CD4-positive, alpha-beta T cell treated with Interleukin-2 at 100 ng/mL for 4 hours (primary cell): ENCODE measurements at places on chromosomes 3 and 15.

DNA sequence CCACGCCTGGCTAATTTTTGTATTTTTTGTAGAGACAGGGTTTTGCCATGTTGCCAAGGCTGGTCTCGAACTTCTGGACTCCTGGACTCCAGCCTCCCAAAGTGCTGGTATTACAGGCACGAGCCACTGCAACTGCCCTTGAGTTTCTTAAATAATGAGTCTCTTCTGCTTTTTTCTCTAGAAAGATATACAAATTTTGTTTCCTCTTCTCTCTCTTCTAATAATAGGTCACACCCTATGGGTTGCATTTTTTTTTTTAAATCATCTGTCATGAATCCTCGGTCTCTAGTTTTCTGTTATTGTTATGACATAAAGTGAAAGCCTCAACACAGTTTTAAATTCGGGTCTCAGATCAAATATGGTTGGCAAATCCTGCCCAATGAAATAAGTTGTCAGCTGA lies 111.2 kb downstream of the IL12A start:
- no peak for DNase-seq

GRCh38 chr3:99013777-99014315 lies 112.4 kb upstream of the DCBLD2 start:
- no peak for DNase-seq

DNA sequence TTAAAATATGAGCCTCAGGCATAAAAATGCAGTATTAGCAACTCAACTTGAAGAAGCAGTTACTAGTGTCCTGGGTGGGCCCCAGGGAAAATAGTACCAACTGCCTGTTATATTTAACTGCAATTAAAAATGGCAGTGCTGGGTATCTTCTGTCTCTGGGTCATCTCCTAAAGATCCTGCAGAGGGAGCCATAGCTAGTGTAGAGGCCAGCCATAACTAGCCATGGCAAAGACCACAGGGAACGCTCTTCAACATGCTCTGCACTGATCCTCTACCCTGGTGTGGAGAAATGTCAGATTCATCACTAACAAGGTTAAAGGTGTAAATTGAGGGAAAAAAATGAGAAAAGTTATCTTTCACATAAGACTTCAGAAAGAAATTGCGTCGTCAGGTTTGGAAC lies 181.3 kb downstream of the SNRPN start:
- DNase-seq, result no peak

GRCh38 chr3:109982201-109982600 lies 644.9 kb upstream of the DPPA4 start:
- no peak for DNase-seq

DNA sequence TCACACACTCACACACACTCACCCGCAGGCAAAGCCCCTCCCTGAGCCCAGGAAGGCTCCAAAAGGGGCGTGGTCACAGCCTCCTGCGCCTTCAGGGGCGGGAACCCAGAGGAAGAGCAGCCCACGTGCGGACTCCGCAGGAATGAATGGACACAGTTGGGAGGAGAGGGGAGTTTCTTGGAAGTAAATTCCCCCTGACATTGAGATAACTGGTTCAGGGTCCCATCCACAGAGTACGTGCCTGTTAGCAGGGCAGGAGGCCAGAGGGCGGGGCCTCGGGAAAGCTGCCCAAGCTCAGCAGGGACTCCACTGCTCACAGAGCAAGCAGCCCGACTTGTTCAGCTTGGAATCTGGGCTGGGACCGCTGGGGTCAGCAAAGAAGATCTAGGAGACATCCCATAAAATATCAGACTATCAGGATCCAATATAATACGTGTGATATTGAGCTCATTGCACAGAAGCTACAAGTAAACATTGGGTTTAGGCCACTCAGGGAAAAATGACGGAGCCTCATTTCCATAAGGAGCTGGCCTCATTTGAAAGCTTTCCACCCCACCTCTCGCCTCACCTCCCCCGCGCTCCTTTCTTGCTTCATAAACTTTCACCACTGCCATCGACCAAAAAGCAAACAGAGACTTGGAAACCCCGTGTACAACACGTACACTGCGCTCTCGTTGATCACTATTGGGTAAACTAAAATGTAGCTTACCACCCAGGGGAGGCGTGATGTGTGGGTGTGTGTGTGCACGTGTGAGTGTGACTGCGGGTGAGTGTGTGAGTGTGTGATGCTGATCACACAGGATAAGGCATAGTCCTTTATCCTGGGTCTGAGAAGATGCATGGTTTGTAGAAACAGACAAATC lies 36.0 kb downstream of the TM2D3 start:
- DNase-seq, result no peak

DNA sequence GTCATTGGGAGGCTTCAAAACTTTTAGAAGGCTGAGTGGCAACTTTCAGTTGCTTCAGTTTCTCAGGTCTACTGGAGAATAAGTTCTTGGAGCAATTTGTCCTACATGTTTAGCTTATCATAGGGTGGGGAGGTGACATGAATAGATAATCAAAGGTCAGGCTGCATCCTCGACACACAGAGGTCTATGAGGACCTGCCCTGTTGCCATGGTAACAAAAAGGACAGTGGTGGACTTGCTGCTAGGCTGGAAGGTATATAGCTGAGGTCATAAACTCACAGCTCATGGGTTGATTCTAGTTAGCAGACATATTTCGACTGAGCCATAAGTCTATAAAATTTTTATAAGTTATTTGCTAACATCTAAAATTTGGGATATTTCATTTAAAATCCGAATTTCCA lies 267.0 kb downstream of the THRB start:
- no peak for DNase-seq

DNA sequence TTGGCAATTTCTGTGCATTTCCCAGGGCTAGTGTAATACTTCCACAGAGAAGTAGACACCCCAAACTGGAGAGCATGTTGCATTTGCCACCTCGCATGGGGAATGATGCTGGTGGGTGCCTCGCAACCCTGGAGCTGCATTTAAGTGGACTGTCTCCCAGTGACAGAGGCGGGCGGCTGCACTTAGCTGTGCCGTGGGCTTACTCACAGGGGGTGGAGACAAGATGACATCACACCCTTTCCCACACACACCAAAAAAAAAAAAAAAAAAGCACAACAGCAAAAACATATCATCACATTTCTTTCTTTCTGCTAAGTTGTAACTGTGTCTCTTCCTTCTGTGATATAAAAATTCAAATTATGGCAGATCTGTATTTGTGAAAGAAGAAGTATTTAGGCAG lies at the start of gene ABI3BP:
Gene ABI3BP (minus strand): TSS at position 113 of the 400 bp plus-strand sequence. CDS start 37 bp downstream, at position 76.
- no peak for DNase-seq

- no peak for DNase-seq
These were observed 55.2 kb downstream of the RPL22L1 start for GRCh38 chr3:170814822-170815221.

- peak; percentile 4 for DNase-seq
These were observed 28.8 kb downstream of the MTMR10 start for GRCh38 chr15:30962659-30963058.

GRCh38 chr3:153414982-153415381 lies 253.0 kb downstream of the RAP2B start:
- no peak for DNase-seq

DNA sequence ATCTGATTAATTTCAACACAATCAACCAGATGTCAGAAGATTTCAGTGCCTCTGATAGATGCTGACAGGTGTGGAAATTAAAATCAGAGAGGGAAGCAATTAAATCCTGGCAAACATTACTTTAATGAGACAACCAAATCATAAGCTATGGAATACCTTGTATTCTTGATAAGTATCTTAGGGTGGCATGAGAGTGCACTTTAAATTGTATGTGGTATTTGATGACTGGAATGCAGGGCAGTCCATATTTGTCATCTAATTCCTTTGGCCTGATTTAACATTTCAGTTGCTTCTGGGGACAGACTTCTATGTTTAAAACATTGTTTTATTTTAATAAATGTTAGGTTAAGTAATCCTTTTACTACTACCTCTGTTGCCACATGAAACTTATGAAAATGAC lies 184.1 kb downstream of the LPP start:
- DNase-seq, result no peak

DNA sequence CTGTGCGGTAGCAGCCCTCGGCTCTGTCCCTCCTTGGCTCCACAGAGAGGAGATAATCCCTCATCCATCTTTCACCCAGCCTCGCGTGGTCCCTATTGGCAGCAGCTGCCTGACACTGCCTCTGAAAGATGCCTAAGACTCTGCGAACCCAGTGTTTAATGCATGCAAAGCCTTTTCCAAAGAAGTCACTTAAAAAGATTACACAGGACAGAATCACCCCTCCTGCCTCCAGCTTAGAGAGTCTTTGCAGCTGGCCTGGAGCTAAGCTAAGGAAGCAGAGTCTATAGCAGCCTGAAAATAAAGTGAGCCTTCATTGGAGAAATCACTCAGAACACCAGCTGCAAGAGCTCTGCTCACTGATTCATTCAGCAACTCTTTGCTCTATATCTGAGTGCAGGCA lies 247.2 kb downstream of the SHQ1 start:
- DNase-seq, result no peak

DNA sequence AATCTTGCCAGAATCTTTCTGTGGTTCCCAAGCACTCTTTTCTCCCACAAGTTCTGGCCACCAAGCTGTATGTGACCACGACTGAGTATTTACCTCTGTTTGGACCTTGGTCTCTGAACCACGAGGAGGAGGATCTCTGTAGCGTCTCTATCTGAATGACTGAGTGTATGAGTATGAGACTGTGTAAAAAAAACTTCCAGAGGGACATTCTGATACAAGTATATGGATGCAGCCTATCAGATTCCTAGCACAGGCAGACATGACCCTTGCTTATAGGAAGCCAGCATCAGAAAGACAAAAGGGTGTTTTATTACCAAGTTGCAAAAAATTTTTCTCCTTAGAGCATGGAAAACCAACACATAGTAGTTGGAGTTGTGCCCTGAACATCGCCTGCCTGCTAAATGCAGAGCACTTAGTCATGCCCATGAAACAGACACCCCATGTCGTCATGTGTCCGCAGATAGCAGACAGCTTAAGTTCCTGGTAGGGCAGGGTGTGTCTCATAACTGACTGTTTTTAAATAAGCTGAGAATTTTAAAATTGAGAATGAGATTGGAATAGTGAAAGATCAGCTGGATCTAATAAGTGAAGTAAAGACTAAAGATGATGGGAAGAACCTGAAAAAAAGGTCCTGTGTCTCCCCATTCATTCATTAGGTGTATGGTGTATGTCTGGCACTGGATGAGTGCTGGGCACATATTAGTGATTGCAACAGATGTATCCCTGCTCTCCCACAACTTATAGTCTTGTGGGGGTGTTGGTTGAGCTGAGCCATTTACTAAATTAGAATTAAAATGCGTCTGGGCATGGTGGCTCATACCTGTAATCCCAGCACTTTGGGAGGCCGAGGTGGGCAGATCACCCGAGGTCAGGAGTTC lies 30.9 kb downstream of the DAG1 start:
- no peak for DNase-seq

DNA sequence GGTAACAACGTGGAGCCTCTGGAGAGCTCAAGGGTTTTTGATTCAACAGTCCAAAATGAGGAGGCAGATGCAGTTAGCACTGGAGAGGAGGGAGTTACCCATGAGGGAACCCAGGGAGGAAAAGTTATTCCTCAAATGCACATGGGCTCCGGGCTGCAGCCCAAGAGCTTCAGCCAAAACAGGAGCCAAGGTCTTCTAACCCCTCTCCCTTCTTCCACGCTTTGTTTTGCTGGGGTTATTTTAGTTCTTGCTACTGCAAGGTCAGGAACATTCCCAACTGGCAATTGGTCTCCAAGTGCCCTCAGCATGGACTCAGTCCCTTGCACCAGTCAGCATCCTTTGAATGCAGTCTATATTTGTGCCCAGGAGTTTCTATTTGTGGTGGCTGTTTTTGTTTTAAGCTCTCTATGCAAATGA lies 90.0 kb downstream of the TGFBR2 start:
- no peak for DNase-seq

DNA sequence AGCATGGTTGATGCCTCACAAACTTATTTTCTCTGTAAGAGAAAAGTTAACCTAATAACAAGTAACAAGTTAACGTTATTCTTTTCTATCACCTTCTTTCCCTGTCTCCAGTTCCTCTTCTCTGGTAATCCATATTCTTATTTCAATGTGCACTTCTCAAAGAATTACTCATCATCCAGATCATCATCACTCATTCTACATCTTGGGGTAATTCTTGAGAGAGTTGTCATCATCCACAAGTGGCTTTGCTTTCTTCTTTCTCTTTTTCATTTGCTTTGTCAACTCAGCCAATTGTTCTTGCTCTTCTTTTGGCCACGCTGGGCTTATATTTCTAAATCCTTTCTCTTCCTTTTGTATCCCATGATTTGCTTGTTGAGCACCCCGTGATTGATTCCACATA lies 20.8 kb upstream of the RNF111 start:
- no peak for DNase-seq

DNA sequence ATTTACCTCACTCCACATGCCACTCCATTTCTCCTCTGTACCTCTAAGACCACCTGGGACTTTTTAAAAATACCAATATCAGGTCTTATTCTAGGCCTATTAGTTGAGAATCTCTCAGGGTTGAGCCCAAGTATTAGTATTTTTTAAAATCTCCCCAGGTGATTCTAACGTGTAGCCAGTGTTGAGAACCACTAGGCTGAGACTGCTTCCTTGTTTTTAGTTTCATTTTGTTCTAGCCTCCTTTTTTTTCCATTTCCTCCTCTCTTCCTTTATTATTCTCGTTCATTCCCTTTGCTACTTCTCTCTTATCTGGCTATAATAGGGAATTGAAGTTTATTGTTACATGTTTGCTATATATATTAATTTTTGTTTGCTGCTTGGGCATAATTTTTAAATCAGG lies 217.8 kb upstream of the CD96 start:
- no peak for DNase-seq

GRCh38 chr3:42640771-42641370 lies 12.6 kb upstream of the ZBTB47 start:
- DNase-seq, result no peak

DNA sequence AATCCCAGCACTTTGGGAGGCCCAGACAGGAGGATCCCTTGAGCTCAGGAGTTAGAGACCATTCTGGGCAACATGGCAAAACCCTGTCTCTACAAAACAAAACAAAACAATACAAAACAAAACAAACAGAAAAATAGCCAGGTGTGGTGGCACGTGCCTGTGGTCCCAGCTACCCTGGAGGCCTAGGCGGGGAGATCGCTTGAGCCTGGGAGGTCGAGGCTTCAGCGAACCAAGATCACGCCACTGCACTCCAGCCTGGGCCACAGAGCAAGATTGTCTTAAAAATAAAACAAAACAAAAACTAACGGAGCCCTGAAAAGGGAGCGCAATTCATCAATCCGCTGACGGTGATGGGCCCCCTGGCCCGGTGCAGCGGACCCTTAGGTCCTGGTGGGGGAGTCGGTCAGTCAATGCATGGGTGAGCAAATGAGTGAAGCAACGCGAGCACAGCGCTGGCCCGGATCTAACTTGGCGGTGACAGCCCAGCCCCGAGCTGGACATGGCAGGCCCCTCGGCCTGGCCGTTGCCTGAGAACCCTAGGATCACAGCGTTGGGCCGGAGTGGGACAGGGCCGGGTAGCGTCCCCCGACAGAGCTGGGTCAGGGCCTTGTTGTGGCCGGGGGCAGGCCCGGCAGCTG lies 52.4 kb upstream of the BLM start:
- DNase-seq, result no peak

- DNase-seq, result no peak
These were observed 123.7 kb upstream of the ATP2B2 start for GRCh38 chr3:10628891-10629670.

DNA sequence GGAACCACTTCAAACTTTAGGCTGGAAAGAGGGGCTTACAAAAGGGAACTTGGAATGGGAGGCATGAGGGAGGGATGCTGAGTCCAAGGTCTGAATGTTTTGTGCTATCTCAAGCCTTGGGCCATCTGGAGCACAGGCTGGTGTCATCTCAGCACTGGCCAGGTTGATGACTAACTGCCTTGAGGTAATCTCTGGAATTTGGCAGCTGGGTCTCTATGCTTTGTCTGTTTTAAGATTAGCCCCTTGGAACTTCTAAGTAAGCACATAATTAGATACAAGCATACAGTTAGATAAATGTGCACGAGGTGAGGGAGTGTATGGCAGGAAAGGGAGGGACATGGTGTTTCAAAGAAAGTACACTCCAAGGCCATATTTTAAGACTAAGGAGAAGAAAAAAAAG lies 252.4 kb upstream of the CCDC54 start:
- DNase-seq, result no peak
